Activated CD4-positive, CD25-positive, alpha-beta regulatory T cell treated with anti-CD3 and anti-CD28 coated beads, Interleukin-2, amount 50 U/mL, for 16 hours (primary cell): ENCODE measurements at places on chromosomes 3 and 15.

DNA sequence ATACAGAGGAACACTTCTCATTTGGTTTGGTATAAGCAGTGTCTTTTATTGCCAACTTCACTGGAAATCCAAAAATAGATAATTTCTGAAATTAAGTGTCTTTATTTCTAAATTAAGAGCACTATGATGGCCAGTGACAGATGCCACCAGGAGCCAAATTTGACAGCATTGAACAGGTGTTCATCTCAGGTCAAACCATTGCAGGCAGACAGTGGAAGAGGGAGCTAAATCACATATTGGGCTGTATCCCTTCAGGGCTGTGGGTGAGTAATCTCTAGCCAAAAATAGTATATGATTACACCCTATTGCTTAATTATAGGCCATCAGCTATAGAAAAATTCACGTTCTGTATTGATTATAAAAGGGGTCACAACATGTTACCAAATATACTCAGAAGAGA, 457.7 kb downstream of the NAALADL2 start:
- no peak for DNase-seq

DNA sequence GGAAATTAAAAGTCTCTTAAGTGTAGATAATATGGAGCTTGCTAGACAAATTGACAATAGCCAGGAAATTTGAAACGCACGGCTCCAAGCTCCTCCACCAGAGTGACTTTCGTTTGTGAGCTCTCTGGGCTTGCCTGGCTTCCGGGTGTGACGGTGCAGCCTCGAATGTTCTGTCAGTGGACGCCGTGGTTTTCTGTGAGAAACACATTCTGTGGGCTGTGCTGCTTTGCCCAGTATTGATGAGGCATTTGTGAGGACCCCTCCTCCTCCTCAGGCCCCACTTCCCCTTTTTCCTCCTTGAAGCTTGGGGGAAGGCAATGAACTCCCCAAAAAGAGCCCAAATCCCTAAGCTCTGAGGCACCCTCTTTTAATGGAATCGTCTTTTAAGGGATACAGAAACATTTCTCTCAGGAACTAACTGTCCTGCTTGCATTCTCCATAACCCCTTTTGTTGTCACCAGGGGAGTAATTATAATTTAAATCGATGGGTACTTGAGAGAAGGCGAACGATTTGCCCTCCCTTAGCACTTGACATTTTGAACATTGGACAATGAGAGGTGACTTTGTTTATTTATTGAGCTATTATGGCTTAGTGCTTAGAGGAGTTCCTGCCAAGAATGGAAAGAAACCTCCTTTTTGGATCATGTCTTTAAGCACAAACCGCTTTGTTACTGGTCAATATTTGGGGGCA, 40.8 kb downstream of the POLR2M start:
- no peak for DNase-seq

GRCh38 chr15:87777054-87777561, 479.4 kb downstream of the NTRK3 start:
- DNase-seq = no peak

- no peak for DNase-seq
These were observed 177.3 kb upstream of the DPH6 start for GRCh38 chr15:35723120-35723847.

- DNase-seq = no peak
These were observed 61.5 kb upstream of the CORO2B start for GRCh38 chr15:68517285-68517761.

DNA sequence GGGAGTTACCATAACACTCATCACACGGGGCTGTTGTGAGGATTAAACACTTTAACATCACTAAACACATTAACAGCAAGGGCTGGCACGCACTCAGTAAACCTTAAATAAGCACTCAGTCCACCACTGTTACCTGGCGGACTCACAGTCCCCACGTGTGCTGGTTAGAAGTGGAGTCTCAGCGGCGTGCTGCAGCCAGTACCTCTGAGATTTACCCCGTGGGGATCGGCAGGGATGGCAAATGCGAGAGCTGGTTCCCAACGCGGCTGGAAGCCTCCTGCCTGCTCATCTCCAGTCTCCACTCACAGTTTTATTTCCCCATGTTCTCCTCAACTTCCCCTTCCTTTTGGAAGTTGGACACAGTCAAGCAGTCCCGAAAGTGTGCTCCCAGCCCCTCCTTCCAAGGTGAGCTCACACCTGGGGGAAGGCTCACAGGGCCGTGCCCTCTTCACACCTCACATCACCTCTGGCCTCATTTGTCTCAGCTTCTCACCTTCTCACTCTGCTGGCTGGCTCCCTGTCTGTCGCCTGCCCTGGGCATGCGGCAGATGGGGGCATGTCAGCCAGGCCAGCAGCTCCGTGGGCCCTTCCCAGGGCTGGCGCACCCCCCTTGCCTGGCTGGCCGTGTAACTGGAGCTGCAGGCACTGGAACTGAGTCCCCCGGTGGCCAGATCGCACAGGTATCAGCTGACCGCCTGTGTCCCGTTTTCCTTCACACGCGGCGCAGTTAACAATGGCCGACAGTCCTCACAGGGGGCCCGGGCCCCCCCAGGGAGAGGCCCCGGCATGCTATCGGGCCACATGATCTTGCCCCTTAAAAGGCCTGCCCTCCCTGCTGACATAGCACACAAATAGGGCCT, 87.1 kb downstream of the WNT7A start:
- DNase-seq = no peak

DNA sequence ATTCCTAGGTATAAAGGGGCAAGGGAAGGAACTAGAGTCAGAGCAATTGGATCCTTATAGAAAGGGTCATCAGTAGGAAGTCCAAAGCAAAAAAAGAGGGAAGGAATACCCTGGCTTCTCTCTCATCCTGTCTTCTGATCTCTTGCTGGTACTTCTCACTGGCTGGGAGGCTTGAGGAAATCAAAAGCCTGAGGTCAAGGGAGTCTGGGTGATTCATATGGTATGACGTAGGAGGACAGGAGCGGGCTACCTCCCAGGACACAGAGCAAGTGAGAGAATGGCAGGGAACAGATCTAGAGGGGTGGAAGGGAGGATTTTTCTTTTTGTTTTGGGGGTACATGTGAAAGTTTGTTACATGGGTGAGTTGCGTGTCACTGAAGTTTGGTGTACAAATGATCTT, 76.0 kb downstream of the CFAP20DC start:
- no peak for DNase-seq

- no peak for DNase-seq
These were observed 42.2 kb downstream of the DAPK2 start for GRCh38 chr15:64004056-64004455.

DNA sequence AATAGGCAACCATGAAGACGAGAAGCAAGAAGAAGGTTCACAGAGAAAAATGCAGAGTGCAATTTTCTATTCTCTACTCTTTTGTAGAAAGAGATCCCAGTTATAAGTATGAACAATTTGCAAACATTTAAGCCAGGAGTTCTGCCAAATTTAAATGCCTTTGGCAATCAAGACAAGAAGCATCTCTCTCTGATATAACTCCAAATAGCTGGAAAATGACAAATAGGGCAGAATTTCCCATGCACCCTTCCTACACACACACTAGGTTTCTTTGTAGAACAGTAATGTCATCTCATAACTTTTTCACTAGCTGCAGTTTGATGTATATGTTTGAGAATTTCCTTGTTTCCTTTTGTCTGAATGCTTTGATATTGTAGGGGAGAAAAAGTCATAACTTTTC, 333.5 kb upstream of the AZI2 start:
- DNase-seq = no peak

DNA sequence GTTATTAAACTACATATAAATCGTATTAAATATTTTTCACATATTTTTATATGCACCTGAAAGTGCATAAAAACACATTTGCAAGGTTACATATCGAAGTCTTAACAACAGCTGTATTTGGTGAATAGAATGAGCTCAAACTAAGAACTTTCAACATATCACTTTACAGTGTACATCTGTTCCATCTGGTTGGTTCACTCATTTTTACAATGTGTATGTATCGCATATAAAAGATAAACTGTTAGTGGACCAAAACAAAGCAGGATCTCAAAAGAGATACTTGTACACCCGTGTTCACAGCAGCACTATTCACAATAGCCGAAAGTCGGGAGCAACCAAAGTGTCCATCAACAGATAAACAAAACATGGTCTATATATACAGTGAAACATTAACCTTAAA, 55.8 kb downstream of the TBL1XR1 start:
- DNase-seq = no peak

GRCh38 chr15:68817304-68818065, 3.2 kb downstream of the ANP32A start:
- peak; percentile 53 for DNase-seq

- no peak for DNase-seq
These were observed 27.0 kb downstream of the ADIPOQ start for GRCh38 chr3:186869253-186870100.
